ENCODE measurements at places on chromosomes 3 and 15. TPM values are rescaled to one million over a fixed set of nuclear protein-coding genes. Genes with fewer than 3 reads are reported as not detected.

Gene LRRC2
- 0.33 TPM for total RNA-seq

Gene TRIM42
- total RNA-seq: not detected

Gene PLSCR5
- total RNA-seq: not detected

Gene TRH
- not detected for total RNA-seq

Gene RASGRF1
- total RNA-seq: not detected

DNA sequence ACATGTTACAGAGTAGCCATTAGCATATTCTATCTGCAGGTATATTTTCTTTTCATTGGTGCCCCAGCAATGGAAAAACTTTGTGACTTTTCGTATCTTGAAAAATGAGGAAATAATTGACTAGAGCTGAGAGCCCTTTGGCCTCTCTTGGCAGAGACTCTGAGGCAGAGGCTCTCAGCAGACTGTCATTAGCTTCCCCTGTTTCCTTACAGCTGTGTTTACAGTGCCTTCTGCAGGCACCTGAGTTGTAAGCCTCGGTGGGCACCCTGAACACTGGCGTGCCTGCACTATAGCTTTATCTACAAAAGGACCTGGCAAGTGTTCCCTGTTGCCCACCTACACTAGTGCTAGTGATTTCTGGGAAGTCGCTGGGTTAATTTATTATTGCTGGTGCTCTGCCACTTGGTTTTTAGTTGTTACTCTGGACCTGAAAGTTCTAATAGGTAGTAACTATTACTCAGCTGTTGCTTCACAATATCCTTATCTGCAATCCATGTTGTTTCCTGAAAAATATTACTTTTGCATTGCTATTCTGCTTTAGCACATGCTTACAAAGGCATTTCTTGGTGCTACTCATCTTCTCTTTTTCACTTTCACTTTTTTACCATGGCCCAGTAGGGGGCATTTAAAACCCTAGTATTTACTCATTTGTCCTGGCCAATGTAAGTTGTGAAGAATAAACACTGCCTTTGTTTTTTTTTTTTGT lies 7.8 kb upstream of the GPR171 start:
- DNase-seq: peak; percentile 21
- H3K4me1 ChIP-seq: peaks cover 36% of the 10 kb centered on the region
- no peaks in the 10 kb centered on the region for H3K27me3 ChIP-seq
- H3K4me3 ChIP-seq: peak overlapping the region; percentile 43
- peak overlapping the region; percentile 18 for H3K27ac ChIP-seq

DNA sequence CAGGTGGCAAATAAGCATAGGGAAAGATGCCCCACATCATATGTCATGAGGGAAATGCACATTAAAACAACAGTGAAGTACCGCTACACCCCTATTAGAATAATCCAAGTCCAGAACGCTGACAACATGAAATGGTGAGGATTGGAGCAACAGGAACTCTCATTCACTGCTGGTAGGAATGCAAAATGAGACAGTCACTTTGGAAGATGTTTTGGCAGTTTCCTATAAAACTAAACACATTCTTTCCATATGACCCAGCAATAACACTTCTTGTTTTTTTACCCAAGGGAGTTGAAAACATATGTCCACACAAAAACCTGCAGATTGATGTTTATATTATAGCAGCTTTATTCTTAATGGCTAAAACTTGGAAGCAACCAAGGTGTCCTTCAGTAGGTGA lies 116.4 kb upstream of the TOPAZ1 start:
- no peak overlapping the region for H3K27ac ChIP-seq
- H3K4me3 ChIP-seq: no peak overlapping the region
- peaks cover 10% of the 10 kb centered on the region for H3K4me1 ChIP-seq

- H3K4me3 ChIP-seq: no peak overlapping the region
- no peaks in the 10 kb centered on the region for H3K36me3 ChIP-seq
- peaks cover 3% of the 10 kb centered on the region for H3K27me3 ChIP-seq
- no peak for DNase-seq
- peaks cover 8% of the 10 kb centered on the region for H3K4me1 ChIP-seq
Measured at GRCh38 chr3:44108481-44108880, 133.2 kb upstream of the TOPAZ1 start.

DNA sequence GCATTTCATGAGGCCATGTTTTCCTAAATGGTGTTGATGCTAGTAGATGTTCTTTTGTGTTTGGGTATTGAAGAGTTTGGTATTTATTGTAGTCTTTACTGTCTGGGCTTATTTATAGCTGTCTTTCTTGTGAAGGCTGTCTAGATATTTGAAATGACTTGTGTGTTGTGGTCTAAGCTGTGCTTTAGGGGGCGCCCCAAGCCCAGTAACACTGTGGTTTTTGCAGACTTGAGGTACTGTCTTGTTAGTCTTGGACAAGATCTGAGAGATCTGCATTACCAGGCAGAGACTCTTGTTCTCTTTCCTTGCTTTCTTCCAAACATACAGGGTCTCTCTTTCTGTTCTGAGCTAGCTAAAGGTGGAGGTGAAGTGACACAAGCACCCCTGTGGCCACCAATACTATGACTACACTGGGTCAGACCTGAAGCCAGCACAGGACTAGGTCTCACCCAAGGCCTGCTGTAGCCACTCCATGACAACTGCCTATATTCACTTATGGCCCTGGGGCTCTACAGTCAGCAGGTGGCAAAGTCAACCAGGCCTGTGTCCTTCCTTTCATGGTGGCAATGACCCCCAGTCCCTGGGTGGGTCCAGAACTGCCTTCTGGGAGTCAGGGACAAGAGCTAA lies 152.1 kb upstream of the TBC1D5 start:
- H3K4me3 ChIP-seq: no peak overlapping the region
- H3K27me3 ChIP-seq: no peaks in the 10 kb centered on the region
- peak; percentile 6 for DNase-seq
- H3K4me1 ChIP-seq: no peaks in the 10 kb centered on the region

DNA sequence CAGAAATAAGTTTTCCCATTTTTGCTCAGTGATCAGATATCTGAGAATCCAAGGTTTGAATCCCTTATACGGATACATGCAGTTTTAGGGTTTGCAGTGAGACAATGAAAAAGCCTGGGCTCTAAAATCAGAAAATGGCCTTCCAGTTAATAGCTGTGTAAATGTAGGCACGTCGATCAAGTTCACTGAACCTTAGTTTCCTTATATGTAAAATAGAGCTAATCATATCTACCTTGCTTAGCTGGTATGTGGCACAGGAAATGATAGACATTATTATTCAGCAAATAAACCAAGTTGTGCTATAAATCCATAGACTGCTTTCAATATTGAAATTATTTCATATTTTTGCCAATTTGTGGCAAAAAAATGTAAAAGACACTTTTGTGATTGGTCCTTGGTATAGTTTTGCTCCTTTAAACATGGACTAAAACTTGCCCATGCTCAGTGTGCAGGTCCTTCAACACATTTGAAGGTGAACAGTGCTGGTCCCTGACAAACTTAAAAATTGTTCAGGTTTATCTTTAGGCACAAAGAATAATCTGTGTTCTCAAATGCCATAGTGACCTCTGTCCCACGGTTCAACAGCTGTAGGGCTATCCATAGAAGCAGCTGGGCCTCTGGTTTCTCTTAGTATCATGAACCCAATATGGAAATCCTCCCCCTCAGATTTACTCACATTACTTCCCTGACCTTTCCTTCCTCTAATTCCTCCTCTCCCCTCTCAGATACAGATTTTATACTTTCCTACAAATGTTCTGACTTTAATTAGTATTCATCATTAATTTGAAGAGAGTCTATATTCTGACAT lies 51.0 kb downstream of the CCDC54 start:
- no peaks in the 10 kb centered on the region for H3K36me3 ChIP-seq
- DNase-seq: no peak
- no peak overlapping the region for H3K4me3 ChIP-seq
- peaks cover 40% of the 10 kb centered on the region for H3K4me1 ChIP-seq

GRCh38 chr3:43505351-43505750 lies 116.5 kb downstream of the ANO10 start:
- no peak overlapping the region for H3K4me3 ChIP-seq
- H3K27ac ChIP-seq: no peak overlapping the region
- H3K4me1 ChIP-seq: peaks cover 19% of the 10 kb centered on the region

DNA sequence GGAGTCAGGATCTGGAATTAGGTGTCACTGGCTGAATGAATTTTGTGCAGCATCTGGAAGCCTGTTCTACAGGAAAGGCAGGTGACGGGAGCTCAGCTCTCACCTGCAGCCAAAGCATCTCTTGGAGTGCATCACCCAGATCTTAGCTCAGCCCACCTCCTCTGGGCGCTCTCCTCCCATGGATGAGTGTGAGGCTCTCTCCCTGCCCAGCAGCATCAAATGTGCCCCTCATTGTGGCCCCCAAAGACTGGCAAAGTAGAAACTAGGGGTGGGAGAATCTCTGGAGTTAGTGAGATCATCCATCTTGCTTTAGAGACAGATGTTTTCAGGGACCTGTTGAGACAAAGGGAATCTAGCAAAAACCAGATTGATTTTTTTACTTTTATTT lies 68.7 kb downstream of the SENP2 start:
- H3K4me3 ChIP-seq: no peak overlapping the region
- H3K4me1 ChIP-seq: no peaks in the 10 kb centered on the region
- no peaks in the 10 kb centered on the region for H3K36me3 ChIP-seq
- H3K27ac ChIP-seq: no peak overlapping the region
- DNase-seq: no peak

GRCh38 chr15:50134524-50135024 lies 15.5 kb upstream of the ATP8B4 start:
- H3K27me3 ChIP-seq: no peaks in the 10 kb centered on the region
- no peak overlapping the region for H3K4me3 ChIP-seq
- no peaks in the 10 kb centered on the region for H3K36me3 ChIP-seq
- no peak for DNase-seq
- peaks cover 4% of the 10 kb centered on the region for H3K4me1 ChIP-seq

GRCh38 chr3:167928381-167928780 lies 167.3 kb downstream of the GOLIM4 start:
- H3K27me3 ChIP-seq: peaks cover 7% of the 10 kb centered on the region
- DNase-seq: no peak
- H3K36me3 ChIP-seq: no peaks in the 10 kb centered on the region
- H3K4me3 ChIP-seq: no peak overlapping the region
- peaks cover 2% of the 10 kb centered on the region for H3K4me1 ChIP-seq
- no peak overlapping the region for H3K27ac ChIP-seq

GRCh38 chr3:13461169-13462124 lies 18.7 kb upstream of the HDAC11 start:
- H3K36me3 ChIP-seq: no peaks in the 10 kb centered on the region
- H3K4me3 ChIP-seq: no peak overlapping the region
- peaks cover 3% of the 10 kb centered on the region for H3K27me3 ChIP-seq
- H3K4me1 ChIP-seq: peaks cover 2% of the 10 kb centered on the region
- DNase-seq: peak; percentile 62

DNA sequence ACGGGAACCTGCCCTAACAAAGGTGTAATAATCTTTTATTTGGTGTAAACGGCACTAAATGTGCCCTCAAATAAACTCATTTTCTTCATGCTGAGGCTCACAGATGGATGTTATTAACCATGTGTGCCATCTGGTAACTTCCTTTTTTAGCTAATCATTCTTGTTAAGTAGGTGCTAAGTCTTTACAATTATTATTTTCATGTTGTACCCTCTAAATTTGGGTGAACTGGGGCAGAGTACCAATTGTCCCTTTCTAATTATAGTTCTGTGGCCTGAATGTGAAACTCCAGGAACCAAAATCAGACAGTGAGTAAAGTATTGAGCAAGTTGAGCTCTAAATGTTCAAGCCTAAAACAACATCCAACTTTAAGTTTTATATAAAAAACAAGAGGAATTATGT lies 220.7 kb upstream of the CADM2 start:
- no peaks in the 10 kb centered on the region for H3K36me3 ChIP-seq
- H3K27me3 ChIP-seq: no peaks in the 10 kb centered on the region
- no peak overlapping the region for H3K4me3 ChIP-seq
- no peaks in the 10 kb centered on the region for H3K4me1 ChIP-seq

GRCh38 chr3:134620476-134621115 lies 30.2 kb downstream of the KY start:
- H3K4me3 ChIP-seq: no peak overlapping the region
- no peaks in the 10 kb centered on the region for H3K27me3 ChIP-seq
- H3K27ac ChIP-seq: no peak overlapping the region
- DNase-seq: no peak

- no peak overlapping the region for H3K27ac ChIP-seq
- H3K36me3 ChIP-seq: no peaks in the 10 kb centered on the region
- peaks cover 19% of the 10 kb centered on the region for H3K4me1 ChIP-seq
- peaks cover 7% of the 10 kb centered on the region for H3K27me3 ChIP-seq
Measured at GRCh38 chr3:127730666-127731295, 58.0 kb downstream of the ABTB1 start.

DNA sequence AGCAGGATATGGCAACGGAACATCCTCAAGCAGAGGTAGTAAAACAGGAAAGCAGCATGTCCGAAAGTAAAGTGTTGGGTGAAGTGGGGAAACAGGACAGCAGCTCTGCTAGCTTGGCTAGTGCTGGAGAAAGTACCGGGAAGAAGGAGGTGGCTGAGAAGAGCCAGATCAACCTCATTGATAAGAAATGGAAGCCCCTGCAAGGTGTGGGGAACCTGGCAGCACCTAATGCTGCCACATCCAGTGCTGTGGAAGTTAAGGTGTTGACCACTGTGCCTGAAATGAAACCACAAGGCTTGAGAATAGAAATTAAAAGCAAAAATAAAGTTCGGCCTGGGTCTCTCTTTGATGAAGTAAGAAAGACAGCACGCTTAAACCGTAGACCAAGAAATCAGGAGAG lies 14.3 kb upstream of the ZBTB47 start:
- H3K4me1 ChIP-seq: peaks cover 10% of the 10 kb centered on the region
- H3K4me3 ChIP-seq: no peak overlapping the region
- DNase-seq: no peak

DNA sequence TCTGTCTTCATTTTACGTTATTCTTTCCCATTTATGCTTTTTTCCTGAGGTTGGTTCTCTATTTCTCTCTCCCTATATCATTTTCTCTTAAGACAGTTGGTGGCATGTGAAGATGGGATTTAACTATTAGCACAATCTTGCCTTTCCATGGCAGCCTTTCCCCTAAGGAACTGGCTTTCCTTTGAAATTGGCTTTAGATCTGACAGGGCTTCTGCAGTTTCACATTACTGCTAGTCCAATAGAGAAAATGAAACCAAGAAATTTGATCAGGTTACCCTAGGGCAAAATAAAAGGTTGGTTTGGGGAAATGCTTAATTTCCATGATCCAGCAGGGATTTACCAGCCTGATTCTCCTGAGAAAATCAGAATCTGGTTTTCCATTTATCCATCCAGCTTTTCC lies 22.7 kb upstream of the CHL1 start:
- H3K4me1 ChIP-seq: no peaks in the 10 kb centered on the region
- no peak overlapping the region for H3K4me3 ChIP-seq
- no peak overlapping the region for H3K27ac ChIP-seq

- H3K27ac ChIP-seq: no peak overlapping the region
- no peak for DNase-seq
- no peaks in the 10 kb centered on the region for H3K4me1 ChIP-seq
- no peak overlapping the region for H3K4me3 ChIP-seq
- H3K27me3 ChIP-seq: peaks cover 7% of the 10 kb centered on the region
Measured at GRCh38 chr3:182078929-182079328, 367.2 kb downstream of the SOX2 start.

- no peak overlapping the region for H3K4me3 ChIP-seq
- H3K4me1 ChIP-seq: no peaks in the 10 kb centered on the region
- no peaks in the 10 kb centered on the region for H3K27me3 ChIP-seq
- no peaks in the 10 kb centered on the region for H3K36me3 ChIP-seq
- no peak for DNase-seq
Measured at GRCh38 chr15:75195766-75196241, 5.9 kb upstream of the C15orf39 start.

- no peaks in the 10 kb centered on the region for H3K27me3 ChIP-seq
- peak; percentile 74 for DNase-seq
- peaks cover 68% of the 10 kb centered on the region for H3K4me1 ChIP-seq
- no peaks in the 10 kb centered on the region for H3K36me3 ChIP-seq
Measured at GRCh38 chr3:68057637-68058320, 403.4 kb upstream of the SUCLG2 start.
